ENCODE measurements at places on chromosomes 13 and 19. TPM values are rescaled to one million over a fixed set of nuclear protein-coding genes. Genes with fewer than 3 reads are reported as not detected.

GRCh38 chr19:4523306-4524110 is 5.2 kb upstream of the PLIN4 start:
- peak; percentile 76 for DNase-seq

Gene RXFP2
- total RNA-seq = not detected

DNA sequence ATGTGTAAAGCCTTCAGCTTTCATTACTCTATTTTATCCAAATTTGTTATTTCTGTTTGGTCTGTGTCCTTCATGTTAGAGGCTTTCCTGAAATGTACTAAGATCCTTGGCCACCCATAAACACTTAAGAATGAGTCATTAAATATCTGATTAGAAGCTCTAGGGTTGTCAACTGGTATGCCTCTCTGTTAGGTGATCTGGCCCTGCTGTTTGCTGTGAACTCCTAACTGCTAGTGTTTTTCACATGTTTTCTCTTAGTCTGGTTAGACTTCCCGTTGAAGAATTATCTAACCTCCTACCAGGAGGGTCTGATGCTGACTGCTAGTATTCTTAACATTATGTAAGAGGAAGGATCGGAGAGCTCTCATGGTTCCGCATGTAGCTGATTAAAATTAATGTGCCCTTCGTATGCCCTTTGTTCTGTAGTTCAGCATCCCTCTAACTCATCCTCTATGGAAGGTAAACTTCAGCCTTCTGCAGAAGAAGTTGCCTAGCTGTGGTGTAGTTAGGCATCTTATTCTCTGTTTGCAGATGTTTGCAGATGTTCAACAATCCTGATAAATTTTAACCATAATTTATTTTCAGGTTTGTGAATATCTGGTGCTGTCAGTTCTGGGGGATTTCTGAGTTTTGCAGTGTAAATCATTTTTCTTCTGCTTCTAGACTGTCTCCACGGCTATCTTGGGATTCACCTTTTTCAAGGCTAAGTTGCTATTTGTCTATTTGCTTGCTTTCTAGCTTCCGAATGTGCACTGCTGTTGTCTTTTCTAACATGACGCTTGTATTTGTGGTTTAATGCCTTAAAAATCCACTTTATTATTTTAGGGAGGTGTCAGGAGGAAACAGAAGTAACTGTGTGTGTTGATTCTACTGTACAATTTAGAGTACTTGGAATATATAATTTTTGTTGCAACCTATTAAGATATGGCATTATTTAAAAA is 207.2 kb upstream of the SPRY2 start:
- no peak for DNase-seq

- DNase-seq = no peak
Measured at GRCh38 chr19:2056837-2057192, 5.8 kb upstream of the MKNK2 start.

DNA sequence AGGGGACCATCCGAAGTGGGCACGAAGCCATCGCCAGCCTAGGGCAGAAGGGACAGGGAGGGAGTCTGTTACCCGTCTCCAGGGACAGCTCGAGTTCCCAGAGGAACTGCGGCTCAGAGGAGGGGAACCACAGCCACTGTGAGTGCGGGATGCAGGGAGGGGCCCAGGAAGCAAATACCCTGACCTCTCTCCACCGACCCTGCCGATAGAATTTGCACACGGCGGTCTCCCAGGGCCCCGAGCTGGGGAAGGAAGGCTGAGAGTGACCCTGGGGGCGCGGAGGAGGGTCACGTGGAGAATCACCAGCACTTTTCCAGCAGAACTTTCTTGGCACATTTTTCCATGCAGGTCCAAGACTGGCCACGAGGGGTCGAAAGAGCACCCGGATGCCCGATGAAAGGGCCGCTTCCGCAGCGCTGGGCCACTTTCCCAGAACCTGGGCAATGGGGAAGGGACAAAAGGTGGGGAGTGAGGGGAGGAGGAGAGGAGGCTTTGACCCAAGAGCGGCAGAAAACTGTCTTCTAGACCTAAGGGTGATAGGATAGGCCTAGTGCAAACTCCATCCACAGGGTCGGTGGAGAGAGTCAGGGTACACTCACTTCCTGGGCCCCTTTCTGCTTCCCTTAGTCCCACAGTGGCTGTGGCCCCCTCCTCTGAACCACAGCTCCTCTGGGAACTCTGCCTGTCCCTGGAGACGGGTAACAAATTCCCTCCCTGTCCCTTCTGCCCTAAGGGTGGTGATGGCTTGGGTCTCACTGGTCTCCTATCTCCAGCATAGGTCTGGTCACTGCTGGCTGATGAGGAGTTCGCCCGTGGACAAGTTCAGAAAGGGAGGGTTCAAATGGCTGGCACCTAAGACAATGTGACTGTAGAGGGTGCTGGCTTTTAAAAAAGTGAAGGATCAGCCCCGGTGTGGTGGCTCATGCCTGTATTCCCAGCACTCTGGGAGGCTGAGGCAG is 5.3 kb upstream of the GPR4 start:
- DNase-seq = peak; percentile 86

- DNase-seq = peak; percentile 95
Measured at GRCh38 chr13:113647351-113648215, 10.4 kb downstream of the ATP4B start.

GRCh38 chr13:25371158-25371874 is 458 bp upstream of the ATP8A2 start:
- no peak for DNase-seq

DNA sequence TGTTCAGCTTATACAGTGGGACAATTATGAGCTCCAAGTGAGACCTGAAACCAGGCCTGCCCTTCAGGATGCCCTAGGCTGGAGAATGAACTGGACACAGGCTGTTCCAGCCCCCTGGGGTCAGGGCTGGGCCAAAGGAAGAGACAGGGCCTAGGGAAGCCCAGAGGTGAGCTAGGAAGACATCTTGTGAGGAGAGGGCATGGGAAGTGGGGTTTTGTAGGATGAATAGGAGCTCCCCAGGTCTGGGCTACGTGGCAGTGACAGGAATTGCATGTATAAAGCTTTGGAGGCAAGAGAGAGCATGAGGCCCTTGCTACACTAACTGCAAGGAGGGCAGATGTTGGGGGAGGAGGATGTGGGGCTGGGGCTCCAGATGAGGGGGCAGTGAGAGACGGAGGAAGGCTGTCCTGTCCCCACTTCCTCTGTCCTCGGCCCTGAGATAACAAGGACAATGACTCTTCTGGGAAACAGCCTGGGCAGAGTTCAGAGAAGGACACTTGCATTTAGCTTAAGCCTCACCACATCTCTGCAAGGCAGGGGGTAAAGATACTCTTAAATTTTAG is 1.5 kb upstream of the TBXA2R start:
- no peak for DNase-seq

- no peak for DNase-seq
Measured at GRCh38 chr13:70034286-70034685, 73.3 kb upstream of the ATXN8OS start.

DNA sequence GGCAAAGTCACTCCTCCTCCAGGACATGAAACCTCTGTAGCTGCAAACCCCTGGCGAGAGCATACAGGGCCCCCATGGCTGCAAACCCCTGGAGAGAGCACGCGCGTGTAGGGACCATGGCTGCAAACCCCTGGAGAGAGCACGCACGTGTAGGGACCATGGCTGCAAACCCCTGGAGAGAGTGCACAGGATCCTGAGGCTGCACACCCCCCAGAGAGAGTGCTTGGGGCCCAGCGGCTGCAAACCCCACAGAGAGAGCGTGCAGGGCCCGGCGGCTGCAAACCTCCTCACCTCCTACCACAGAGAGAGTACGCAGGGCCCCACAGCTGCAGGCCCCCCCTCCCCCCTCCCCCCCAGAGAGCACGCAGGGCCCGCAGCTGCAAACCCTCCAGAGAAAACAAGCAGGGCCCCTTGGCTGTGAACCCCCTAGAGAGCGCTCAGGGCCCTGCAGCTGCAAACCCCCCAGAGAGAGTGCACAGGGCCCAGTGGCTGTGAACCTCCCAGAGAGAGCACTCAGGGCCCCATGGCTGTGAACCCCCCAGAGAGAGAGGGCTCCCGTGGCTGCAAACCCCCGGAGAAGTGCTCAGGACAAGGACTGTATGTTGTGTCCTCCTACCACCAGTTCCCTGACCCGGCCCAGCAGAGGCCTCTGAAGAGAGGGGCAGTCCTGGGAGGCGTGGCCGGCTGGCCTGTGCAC is 7.3 kb downstream of the ADPRHL1 start:
- DNase-seq = no peak

- DNase-seq = peak; percentile 70
Measured at GRCh38 chr19:50639121-50640112, at the start of gene SYT3. TSS of gene SYT3 (minus strand) at chr19:50639881. CDS start at chr19:50637411, 2,470 bp downstream.

- no peak for DNase-seq
Measured at GRCh38 chr13:71461892-71462291, 405.1 kb downstream of the DACH1 start.

DNA sequence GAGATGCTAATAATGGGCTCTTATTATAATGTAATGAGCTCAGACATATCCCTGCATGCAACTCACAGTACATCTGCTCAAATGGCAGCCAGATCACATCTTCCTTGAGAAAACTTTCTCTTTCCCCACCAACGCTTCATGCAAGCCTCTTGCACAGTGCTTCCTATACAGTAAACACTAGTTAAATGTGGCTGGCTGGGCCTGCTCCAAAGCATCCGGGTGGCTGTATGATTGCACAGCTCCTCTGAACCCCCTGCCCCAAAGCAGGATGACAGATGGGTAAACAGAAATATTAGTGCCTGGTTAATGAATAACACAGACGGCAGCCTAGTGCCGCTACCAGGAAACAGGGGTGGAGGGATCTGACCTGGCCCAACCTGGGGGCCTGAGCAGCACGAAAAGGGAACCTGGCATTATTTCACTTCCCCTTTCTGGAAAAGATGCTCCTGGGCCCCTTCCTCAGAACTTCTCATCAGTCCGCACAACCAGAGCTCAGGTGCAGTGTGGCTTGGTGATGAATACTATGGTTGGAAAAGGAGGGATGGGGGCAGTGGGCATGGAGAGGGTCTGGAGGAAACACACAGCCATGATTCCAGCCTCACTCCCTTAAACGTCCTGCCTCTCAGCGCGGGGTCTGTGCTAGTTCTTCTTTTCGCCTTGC is 10.8 kb downstream of the FFAR2 start:
- no peak for DNase-seq

GRCh38 chr19:10760273-10760944 is 42.5 kb downstream of the DNM2 start:
- no peak for DNase-seq

DNA sequence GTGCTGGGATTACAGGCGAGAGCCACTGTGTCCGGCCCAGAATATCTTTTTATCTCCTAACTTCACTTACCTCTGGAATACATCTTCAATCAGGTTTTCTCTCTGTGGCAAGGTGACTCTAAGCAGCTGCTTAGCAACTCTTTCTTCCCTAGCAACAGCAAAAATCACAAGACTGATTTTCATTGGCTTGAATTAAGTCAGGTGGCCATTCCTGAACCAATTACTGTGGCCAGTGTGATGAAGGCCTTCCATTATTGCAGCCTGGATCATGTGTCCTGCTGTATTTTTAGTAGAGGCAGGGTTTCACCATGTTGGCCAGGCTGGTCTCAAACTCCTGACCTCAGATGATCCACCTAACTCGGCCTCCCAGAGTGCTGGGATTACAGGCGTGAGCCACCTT is 9.0 kb upstream of the LTBP4 start:
- no peak for DNase-seq

DNA sequence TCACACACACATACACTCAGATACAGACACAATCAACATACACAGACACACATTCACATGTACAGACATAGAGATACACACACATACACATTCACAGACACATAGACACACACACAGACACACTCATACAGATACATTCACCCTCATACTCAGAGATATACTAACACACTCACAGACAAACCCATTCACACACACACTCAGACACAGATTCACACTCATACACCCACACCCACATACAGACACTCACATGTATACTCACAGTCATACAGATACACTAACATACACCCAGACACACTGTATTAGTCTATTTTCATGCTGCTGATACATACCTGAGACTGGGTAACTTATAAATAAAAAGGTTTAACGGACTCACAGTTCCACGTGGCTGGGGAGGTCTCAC is 30.8 kb downstream of the GJA3 start:
- no peak for DNase-seq

Gene APC2
- total RNA-seq = 0.22 TPM

Gene PSG6
- not detected for total RNA-seq

- no peak for DNase-seq
Measured at GRCh38 chr19:32308431-32309077, 36.9 kb upstream of the ZNF507 start.

Gene ADGRE1
- 0.24 TPM for total RNA-seq

DNA sequence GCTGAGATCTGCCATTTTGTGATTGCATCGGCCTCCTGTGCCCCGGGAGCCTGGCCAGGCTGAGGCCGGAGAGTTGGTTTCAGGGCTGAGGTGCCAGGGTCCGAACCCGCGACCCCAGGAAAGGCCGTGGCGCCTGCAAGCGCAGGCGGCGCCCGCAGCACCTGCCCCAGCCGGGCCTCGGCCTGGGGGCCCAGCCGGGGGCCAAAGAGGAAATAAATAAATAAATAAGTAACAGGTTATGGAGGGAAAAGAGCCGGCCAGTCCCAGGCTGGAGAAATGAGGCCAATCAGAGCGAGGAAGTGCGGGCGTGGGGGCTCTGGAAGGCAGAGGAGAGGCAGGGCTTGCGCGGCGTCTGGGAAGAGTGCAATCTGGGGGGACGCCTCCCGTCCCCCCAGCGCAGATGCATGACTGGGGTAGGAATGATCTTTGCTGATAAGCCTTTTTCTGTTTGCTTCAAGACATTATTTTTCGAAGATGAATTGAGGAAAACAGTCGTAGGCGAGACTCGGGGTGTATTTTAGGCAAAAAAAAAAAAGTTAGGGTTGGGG is 145.6 kb upstream of the ZNF536 start:
- no peak for DNase-seq

Gene PPFIA3
- 5.0 TPM for total RNA-seq

- DNase-seq = no peak
Measured at GRCh38 chr13:66807251-66807650, 422.9 kb downstream of the PCDH9 start.

Gene FBN3
- total RNA-seq = not detected

Gene WASF3
- 10.5 TPM for total RNA-seq

- peak; percentile 67 for DNase-seq
Measured at GRCh38 chr19:43594710-43595604, 977 bp downstream of the IRGQ start.

Gene LHFPL6
- 53.0 TPM for total RNA-seq

DNA sequence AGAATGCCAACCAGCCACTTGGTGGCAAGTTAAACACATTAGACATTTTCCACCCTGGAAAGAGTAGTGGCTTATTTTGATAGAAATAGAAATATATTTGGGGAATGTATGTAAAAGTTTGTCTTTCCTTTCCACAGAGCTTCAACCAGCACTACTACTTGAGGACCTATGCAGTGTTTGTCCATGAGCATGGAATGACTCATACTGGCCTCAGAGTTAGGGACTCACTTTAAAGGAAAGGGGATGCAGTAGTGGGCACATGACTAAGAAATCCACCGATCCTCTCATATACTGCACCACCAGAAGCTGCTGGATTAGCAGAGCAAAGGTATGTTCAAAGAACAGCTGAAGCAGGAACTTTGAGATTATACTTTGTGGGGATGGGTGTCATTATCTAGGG is 62.6 kb downstream of the LACC1 start:
- DNase-seq = no peak
